ENCODE measurements at places on chromosomes 2 and 18.

GRCh38 chr2:159968279-159968900 is 94.0 kb downstream of the PLA2R1 start:
- peak; percentile 21 for DNase-seq

- no peak for DNase-seq
Observed at GRCh38 chr2:136014411-136014810, 29.0 kb upstream of the DARS1 start.

DNA sequence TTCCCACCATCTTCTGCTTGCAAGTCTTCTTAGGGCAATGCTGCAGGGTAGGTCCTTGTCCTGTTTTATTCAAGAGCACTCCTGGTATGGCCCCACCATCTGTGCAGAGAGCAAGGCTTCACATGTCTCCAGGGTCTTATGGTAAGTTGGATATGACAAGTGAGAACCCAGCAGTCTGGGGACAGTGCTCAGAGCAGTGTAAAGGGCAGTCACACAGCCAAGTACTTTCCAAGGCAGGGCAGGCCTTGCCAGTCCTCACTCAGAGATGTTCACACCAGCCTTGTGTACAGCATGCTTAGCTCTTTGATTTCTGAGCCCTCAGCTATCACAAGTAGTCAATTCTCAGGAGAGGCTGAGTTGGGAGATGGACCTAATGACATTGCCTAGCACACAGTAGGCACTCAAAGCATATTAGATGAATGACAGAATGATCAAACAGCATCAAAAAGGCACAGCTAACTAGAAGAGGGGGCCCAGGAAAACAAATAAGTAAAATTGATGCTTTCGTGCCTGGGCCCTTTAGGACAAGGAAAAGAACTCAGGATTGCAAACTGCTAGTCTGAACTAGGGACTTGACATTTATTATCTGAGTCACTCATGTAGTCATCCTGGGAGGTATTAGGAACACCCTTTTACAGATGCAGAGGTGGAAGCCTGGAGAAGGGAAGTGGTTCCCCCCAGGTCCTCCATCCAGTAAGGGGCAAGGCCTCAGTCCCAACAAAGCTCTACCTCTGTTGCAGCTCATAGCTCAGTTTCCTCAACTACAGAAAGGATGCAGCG is 86.7 kb upstream of the CTAGE1 start:
- no peak for DNase-seq

- no peak for DNase-seq
Observed at GRCh38 chr2:187453078-187453641, 5.1 kb upstream of the CALCRL start.

DNA sequence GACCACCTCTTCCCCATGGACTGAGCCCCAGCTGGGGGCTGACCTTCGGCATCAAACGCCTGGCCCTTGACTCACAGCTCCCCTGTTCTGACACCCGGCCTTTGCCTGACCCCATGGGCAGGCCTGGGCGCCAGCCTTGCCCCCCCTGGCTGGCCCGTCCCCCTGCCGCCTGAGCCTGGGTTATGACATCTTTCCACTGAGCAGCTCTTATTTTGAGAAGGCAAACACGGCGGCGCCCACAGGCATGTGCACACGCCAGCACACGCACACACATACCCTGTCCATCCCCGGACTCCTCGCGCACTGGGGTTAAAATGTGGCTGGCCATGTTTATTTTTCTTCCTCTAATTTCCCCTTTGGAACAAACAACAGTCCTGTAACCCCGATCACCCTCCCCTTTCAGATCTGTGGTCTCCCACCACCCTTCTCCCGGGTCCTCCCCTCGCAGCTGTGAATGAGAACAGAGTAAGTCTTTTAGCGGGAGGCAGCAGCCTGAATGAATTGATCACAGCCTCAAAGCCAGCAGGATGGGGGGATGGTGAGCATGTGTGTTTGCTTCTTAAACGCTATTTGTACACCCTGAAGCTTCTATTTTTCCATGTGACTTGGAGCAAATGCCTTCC is 11.8 kb upstream of the ATOH8 start:
- no peak for DNase-seq

Measured in BE2C (cell line).